ENCODE measurements at places on chromosomes 1 and 21.

- no peak for DNase-seq
These were observed 54.6 kb downstream of the SKI start for GRCh38 chr1:2282556-2283270.

DNA sequence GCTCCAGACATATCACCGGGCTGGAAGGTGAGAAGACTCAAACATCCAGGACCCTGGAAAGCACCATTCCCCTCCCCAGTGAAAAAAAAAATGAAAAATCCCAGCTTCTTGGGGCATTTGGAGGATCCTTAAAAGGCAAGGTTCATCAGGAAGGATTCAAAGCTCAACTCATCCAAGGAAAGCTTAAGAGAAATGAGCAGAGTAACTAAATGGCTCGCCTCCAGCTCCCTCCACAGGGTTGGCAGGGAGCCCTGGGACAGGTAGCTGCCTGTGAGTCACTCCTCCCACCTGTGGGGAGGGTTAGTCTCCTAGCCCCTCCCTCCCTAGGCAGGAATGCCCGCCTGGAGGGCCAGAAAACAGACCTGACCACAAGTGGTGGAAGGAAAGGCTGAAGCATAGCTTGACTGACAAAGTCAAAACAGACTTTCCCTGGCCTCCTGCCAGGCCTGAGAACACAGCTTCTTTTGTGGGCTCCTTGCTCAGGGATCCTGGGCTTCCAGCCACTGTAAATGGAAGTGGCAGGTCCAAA is 712 bp upstream of the LAMB3 start:
- no peak for DNase-seq

- no peak for DNase-seq
These were observed 5.8 kb downstream of the FOXD3 start for GRCh38 chr1:63328122-63328521.

- no peak for DNase-seq
These were observed 222.0 kb downstream of the SETD4 start for GRCh38 chr21:35838350-35838749.

GRCh38 chr1:22080191-22080590 is 27.7 kb downstream of the CDC42 start:
- no peak for DNase-seq

GRCh38 chr1:156204686-156205085 is 8.1 kb upstream of the PMF1 start:
- no peak for DNase-seq

DNA sequence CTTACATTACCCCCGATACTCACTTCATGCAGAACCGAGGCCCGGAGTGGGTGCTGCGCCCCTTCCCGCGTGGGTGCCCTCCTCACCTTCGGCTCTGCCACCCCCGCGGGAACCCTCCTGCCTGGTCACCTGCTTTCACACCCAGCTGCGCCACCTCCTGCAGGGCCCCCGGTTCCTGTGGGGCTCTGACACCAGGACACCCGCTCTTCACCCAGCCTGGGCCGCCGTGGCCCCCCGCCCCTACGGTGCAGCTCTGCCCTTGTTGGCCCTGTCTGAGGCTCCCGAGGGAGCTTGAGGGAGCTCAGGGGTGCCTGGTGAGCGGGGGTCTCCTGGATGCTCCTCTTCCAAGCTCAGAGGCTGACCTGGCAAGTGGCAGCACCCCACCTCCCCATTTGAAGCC is 19.0 kb downstream of the RRP1 start:
- DNase-seq: no peak

DNA sequence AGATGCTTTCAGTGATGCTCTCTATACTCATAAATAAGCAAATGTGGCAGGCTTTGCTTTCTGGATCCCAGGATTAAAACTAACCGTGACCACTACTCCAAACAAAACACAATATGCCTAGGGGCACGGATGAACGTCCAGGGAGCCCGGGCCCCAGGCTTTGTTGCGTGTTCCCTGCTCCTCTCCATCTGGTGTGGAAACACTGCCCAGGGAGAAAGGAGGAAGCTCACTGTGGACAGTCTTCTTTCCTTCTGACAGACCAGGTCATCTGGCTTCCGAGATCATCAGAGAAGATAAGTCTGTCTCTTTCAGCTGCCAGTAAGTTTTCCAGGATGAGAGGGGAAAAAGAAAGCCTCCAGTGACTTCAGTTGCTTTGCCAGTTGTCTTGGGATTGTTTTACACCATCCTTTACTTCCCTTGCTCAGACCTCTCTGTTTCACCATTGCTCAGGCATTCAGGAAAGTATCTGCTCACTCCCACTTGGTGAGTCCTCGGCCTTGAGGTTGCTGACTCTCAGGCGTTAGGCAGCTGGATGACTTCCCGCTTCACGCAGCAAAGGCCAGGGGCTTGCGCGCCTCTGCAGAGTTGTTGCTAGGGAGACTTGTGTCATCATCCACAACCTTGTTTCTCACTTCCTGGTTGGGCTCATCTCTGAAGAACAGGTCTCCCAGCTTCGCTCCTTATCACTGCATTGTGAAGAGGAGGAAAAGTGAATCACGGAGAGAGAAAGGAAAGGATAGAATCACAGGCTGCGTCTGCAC is 20.6 kb upstream of the PGD start:
- peak; percentile 77 for DNase-seq

DNA sequence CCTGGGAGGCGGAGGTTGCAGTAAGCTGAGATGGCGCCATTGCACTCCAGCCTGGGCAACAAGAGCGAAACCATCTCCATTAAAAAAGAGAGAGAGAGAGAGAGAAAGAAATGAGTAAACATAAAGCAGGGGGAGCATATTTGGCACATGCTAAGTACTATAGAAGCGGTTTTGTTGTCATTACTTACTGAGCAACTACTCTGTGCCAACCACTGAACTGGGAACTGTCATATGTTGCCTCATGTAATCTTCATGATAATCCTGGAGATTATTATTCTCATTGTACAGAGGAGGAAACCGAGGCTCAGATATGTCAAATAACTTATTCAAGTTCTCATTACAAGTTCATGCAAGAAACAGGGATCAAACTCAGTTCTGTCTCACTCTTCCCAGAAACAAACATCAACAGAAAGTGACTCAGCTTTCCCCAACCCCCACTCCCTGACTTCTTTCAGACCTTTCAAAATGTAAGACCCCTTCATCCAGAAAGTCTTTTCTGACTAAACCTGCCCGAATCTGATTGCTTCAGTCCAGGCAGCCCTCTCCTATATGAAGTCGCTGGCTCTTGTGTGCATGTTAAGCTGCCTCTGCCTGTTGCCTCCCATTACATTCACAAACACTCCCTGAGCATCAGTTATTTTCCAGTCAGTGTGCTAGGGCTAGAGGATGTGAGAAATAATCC is 23.5 kb downstream of the LAMB3 start:
- no peak for DNase-seq

- DNase-seq: peak; percentile 29
These were observed 99.6 kb downstream of the DENND1B start for GRCh38 chr1:197675583-197676208.

DNA sequence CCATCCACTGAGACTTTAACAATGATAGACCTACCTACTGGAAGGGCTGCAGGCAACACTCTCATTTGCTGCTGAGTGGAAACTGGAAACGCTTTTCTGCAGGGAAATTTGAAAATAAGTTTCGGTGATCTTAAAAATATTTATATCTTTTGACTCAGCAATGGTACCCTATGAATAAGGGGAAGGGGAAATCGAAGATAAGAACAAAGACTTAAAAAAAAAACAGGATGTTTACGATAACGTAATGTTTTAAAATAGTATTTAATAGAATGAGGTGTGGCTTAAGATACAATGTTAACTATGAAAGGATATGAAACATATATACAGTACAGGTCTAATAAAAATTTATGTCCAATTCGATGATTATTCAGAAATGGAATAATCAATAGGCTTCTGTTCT is 34.8 kb upstream of the CSF1 start:
- no peak for DNase-seq

DNA sequence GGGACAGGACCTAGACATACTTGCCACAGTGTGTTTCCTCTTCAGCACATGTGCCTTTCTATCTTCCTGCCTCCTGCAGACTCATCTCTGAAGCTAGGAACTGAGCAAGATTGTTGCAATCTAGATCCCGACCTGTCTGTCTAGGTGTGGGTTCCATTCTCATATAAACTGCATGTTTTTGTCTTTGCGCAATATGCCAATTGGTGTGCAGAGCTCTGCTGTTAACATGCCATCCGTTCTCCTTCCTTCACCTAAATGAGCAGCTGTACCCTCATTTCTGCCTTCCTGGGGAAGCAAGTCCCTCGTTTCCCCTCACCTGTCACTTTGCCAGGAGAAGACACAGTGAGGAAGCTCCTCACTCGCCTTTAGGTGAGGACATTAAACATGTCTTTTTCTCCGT is 55.5 kb downstream of the SLC35F3 start:
- no peak for DNase-seq

GRCh38 chr21:34054259-34054658 is 19.1 kb upstream of the MRPS6 start:
- no peak for DNase-seq

GRCh38 chr1:24964811-24965570 is 34.9 kb upstream of the RUNX3 start:
- peak; percentile 88 for DNase-seq
